ENCODE measurements at places on chromosomes 6 and 20.

- DNase-seq: no peak
Observed at GRCh38 chr6:148854992-148855391, 108.2 kb downstream of the UST start.

DNA sequence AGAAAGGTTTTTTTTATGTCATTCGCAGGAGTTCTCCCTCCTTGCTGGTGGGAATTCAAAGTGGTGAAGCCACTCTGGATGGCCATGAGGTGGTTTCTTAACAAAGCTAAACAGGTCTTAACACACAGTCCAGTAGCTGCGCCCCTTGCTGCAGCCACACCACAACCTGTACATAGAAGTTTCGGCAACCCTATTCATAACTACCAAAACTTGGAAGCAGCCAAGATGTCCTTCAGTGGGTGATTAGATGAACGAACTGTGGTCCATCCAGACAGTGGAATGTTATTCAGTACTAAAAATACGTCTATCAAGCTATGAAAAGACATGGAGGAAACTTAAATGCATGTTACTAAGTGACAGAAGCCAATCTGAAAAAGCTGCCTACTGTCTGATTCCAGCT, 78.9 kb downstream of the FAM120B start:
- no peak for DNase-seq

DNA sequence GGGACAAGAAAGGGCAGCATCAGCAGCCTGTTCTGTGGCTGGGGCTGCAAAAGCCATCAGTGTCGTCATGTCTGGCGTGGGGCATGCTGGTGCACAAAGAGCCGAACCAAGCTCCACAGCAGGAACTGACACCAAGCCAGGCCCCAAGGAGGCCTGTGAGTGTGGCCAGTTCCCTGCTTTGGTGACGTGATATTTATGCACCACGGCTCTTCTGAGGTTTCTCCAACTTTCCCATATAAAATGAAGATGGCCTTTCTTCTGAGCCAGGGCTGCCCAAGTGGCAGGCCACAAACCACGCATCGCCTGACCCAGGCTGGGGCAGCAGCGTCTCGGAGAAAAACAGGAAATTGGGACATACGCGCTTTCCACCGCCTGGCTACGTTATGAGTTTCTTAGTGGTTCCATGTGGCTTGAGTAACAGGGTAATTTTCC, 109.9 kb downstream of the RIN2 start:
- DNase-seq: no peak

- no peak for DNase-seq
Observed at GRCh38 chr6:72466971-72467566, 154.8 kb upstream of the KCNQ5 start.

DNA sequence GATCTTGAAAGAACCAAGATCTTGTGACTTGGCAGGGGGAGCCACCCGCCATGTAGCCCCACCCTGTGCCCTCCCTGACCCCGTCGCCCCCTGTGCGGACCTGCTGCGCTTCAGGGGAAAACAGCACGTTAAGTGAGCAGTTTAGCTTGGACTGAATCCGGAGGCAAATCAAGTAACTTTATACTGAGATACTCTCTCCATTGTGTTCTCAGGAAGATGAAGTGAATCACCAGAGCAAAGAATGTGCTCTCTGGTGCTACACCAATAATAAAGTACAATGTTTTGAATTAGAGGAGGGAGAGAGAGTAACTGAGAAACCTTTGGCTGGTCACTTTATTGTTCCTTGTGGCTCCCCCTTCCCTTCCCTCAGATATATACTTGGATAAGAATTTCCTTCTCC, 83.4 kb downstream of the TXNDC5 start:
- no peak for DNase-seq

GRCh38 chr20:53576195-53576580, 17.5 kb downstream of the ZNF217 start:
- no peak for DNase-seq

- DNase-seq: no peak
Observed at GRCh38 chr6:130159956-130160355, 62.8 kb downstream of the SAMD3 start.

GRCh38 chr6:82840571-82840970, 225.1 kb downstream of the UBE3D start:
- no peak for DNase-seq

DNA sequence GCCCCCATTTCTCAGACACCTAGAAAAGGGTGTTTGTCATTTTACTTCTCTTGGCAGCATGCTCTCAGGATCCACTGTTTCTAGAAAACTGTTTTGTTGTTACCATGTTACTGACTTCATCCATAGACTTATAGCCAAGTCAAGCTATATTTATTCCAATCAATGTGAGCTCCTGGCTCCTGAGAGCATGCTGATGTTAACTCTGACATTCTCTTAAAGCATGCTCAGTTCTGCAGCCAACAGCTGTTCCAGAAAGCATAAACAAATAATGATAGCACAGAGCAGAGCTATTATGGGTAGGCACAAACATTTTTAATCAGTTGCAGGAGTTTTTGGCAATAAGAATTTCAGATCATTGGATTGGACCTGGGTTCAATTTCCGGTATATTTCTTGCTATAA, 92.4 kb upstream of the CEP85L start:
- no peak for DNase-seq

- no peak for DNase-seq
Observed at GRCh38 chr6:40661726-40662125, 74.6 kb upstream of the LRFN2 start.

DNA sequence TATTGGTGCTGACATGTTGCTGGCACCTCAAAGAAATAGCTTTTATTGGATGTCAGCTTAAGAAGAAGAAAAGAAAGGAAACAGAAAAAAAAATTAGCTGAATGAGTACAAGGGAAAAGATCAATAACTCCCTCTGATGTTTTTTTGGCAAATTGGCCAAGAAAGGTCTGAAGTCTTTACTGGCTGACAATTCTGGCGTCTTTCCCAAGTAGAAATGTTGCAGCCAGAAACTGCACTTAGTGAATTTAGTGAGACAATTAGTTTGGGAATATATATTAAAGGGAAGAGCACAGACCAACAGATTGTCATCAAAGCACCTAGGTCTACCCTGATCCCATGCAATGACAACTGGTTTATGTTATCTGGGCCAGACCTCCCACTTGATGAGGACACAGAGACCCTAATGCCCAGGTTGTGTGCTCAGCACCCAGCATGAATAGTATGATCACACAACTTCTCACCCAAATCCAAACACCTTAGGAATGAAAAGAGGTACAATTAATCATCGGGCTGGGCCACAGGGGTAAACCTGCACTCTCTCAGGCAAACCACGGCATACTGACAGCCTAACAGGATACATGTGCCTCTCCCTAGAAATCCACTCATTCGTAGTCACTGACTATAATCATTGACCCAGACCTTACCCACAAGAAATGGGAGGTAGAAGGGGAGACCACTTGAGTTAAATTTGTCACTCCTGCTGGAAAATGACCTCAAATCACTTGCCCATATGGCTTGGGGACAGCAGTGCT, 612.3 kb upstream of the ARID1B start:
- no peak for DNase-seq

DNA sequence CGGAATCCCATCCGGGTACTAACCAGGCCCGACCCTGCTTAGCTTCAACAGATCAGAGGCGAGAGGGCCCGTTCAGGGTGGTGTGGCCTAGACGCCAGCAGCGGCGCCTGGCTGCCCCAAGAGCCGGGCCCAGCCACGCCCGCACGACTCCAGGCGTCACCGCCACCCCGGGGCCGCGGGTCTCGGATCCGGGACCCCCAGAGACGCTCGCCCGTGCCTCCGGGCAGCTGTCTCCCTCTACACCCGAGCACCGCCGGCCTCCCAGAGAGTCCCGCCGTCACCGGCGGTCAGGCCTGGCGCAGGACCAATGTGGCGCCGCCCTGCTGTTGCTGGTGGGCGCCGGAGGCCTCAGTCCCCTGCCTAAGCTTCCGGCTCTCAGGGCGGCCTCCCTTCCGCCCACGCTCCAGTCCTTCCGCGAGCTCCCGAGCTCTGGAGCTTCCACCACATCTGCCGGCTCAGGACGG, 441.2 kb upstream of the DEFB115 start:
- no peak for DNase-seq

- no peak for DNase-seq
Observed at GRCh38 chr20:25339608-25340007, 51.0 kb downstream of the ABHD12 start.

DNA sequence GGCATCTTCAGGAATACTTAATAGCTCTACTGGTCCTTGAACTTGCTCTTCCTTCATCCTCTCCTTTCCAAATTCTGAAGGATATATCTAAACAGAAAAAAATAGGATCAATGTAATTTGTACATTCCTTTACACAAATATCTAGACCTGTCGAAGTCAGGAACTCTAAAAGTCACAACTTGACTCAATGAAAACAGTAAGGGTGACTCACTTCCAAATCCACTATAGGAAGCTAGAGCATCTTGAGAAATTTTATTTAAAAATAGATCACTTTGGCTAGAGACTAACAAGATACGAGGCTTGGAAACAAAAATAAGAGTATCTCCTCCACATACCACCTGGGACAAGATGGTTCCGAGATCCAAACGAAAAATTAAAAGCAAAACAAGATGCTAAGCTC, 12.2 kb downstream of the ESF1 start:
- DNase-seq: no peak

GRCh38 chr6:82711105-82711827, 347.6 kb downstream of the TPBG start:
- DNase-seq: no peak

DNA sequence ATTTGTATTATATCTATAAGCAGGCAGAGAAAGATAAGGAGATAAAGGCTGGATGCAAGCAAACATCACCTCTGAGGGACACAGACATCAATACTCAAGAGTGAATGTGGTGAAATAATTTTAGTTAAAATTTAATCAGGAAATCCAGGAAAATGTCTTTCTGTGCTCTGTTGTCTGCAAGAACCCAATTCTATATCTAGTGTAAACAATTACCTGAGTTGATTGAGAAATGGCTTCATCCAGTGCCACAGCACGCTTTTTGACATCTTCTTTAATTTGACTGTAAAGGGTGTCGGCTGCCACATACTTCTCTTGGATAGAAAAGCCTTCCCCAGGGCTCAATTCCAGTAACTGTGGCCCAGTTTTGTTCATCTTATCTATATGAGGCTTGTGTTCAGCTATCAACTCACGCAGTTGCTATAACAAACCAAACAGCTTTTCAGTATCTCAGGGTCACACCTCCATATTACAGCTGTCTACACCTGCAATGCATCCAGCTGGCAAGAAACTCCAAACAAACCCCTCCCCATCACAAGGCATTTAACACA, 131.6 kb downstream of the DST start:
- DNase-seq: no peak

- DNase-seq: no peak
Observed at GRCh38 chr6:119346936-119347335, 2.6 kb downstream of the MAN1A1 start.

DNA sequence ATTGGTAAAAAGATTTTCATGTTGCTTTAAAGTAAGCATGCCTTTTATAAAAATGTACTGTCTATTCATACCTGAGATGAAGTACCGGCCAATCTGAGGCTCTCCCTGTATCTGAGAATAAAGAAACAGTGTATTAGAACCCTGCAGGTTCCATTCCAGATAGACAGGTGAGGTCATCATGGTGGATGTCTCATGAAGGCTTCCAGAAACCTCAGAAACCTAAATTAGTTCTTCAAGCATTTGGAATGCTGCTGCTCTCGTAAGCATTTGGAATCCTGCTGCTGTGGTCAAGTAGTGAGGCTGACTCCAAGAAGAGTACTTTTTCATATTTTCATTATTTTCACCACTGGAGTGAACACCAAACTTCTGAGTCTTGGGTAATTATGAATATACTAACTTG, 642.3 kb downstream of the MAFB start:
- no peak for DNase-seq

DNA sequence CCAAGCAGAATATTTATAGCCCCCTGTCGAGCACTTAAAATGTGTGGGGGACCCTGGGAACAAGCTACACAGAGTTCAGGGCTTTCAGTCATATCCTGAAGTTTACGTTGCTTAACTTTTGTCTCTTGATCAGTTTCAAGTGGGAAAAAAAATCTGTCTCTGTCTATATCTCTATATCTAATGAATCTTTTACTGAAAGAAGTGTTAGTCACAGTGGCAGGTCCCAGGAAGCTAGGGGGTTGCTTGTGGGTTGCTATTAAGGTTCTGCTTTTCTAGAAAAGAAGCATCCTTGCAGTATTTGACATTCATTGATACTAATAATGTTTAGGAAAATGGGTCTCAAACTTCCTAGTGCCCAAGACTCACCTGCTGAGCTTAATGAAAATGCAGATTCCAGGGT, 76.7 kb upstream of the CLDN20 start:
- DNase-seq: no peak

DNA sequence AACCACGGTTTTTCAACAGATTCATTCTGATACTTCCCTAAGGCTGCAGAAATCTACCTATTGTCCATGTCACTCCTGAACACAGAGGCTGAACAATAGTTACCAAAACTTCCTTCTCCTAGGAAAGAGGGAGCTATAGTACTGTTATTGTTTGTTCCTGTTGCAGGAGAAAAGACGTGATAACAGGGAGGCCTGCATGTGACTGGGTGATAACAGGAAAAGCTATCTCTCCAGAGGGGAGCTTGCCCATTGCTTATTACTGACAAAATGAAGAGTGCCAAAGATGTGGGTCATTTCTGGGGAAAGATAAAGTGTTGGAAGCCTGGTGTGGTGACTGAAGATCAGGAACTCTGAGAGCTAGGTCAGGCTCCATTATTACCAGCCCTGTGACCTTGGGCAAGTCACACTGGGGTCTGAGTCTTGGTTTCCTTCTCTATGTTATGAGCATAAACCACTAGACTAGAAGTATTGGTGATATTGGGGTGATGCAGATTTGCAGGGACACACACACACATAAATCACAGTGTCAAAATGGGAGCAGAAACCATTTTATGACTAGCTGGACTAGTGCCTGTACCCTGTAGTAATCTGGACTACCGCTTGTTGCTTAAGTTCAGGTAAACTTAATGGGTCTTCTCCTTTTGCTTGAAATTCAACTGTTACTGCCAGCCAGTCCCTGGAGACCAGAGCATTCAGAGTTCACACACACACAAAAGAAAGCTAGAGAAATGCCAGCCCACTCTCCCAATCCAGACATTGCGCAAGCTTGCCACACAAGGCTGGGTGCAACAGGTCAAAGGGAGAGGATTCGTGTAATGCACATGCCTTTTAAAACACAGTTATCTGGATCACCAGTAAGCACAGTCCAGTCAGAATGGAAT, 136.0 kb upstream of the CNR1 start:
- DNase-seq: no peak

DNA sequence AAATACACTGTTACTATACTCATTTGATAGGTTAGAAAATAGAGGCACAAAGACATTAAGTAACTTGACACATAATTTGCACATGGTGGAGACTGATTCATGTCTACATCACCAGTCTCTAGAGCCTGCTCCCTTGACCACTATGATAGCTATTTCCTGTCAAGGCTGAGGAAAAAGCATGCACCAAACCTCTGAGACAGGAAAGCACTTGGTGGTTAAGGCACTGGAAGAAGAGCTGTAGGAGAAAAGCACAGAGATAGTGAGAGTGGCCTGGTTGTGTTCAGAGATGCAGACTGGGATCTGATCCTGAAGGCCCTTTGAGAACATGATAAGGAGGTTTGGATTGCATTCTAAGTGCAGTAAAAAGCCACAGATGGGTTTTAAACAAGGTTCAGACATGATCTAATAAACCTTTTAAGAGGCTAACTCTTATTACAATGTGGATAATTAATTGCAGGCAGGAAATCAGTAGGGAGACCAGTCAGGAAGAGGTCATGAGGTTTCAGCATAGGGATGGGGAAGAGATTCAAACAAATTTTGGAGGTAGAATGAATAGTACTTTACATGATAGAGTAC, 168.9 kb downstream of the PHF3 start:
- DNase-seq: no peak

GRCh38 chr6:146583966-146584365, 14.8 kb upstream of the ADGB start:
- no peak for DNase-seq

Measured in stimulated activated CD4-positive, alpha-beta T cell treated with anti-CD3 and anti-CD28 coated beads, Interleukin-1b, Interleukin-23, amount 100 ng/mL, for 48 hours (primary cell).